ENCODE measurements at places on chromosomes 11 and 22.

DNA sequence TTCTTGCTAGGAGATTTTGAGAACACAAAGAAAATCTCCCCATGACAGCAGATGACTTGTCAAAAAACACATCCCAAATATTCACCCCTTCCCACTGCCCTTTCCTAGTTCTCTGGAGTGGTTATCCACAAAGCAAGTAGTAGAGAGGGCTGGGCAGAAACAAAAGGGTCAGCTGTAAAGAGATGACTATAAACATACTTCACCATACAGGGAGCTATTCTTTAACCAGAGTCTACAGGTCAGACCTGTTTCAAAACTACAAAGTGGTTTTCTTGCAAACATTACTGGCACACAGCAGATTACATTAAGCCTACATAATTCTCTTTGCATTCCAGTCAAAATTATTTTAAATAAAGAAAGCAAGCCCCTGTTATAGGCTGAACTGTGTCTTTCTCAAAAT is 47.7 kb upstream of the NFRKB start:
- DNase-seq: no peak

- DNase-seq: no peak
Observed at GRCh38 chr22:19885841-19886592, 31.3 kb upstream of the GNB1L start.

DNA sequence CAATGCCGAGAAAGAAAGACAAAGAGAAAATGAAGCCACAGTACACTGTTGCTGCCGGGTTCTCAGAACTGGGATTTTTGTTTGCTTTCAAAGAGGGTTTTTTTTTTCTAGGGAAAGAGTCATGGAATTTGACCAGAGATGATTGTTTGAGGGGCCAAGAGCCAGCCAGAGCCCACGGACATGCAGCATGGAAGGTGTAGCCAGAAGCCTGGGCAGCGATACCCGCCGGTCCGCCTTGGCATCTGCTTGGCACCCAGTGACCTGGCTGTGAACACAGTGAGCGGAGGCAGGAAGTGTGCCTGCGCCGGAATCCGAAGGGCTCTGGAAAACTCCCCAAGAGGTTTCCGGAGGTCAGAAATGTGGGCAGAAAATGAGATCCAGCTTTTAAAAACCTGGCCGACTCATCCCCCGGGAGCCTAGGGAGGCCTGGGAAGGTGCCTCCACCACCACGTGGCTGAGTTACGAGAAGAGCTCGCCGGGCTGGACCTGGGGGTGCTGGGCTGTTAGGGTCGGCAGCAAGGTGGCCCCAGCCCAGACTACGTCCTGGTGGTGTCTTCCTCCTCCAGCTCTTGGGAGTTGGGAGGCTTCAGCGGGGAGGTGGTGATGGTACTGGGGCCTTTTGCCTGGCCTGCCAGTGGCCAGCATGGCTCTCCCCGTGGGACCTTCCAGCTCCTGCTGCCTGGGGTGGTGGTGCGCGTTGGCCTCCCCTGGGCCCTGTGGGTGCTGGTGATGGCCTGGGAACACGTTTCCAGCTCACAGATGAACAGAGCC is 61.6 kb upstream of the PPARA start:
- no peak for DNase-seq

DNA sequence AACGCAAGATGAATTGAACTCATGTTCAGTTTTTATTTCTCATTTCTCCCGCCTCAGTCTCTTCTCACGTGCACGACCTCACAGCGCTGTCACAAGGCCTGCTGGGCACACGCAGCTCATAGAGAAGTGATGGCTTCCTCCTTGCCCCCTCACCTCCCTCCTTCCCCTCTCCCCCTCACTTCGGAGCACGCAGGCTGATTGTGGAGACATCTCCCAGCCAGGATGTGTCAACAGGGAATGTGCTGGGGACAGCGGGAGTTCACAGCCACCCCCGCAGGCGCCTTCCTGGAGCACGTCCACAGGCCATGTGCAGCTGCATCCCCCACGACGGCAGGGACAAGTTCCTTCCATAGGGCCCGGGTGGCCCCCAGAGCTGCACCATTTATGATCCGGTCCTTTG is 29.1 kb upstream of the KRTAP5-6 start:
- DNase-seq: no peak

- DNase-seq: peak; percentile 19
Observed at GRCh38 chr11:1335811-1336761, 26.7 kb upstream of the TOLLIP start.

- no peak for DNase-seq
Observed at GRCh38 chr11:87456499-87456898, 418.8 kb downstream of the TMEM135 start.

- DNase-seq: no peak
Observed at GRCh38 chr22:49588739-49589138, 238.9 kb downstream of the BRD1 start.

- DNase-seq: no peak
Observed at GRCh38 chr11:107505647-107506225, 48.1 kb upstream of the CWF19L2 start.
